ENCODE measurements at places on chromosomes 1 and 21.
A peak's percentile ranks its signal among the peaks of the same experiment; 100 is the strongest.

GRCh38 chr21:16457498-16457897 is 727.7 kb downstream of the USP25 start:
- DNase-seq: no peak

DNA sequence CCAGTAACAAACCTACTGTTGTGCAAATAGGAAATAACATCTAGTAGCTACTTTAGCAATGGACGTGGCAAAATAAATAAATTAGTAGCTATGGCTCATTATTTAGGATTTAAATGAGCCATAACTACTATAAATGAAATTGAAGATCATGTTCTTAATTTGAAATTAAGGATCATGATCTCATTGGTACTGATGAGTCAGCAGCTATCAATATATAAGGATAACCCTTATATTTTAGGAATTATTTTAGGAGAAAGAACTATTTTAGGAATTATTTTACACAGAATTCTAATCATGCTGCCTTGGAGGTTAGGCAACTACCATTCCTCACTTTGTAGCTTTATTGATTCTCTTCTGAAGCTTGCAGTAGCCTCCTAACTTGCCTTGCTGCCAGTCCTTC is 24.0 kb downstream of the DR1 start:
- no peak for DNase-seq

- no peak for DNase-seq
These were observed 13.3 kb downstream of the CELA2B start for GRCh38 chr1:15489052-15489736.

- no peak for DNase-seq
These were observed 71.4 kb downstream of the USP1 start for GRCh38 chr1:62508187-62508758.

GRCh38 chr1:155091071-155092051 is 12.7 kb downstream of the EFNA3 start:
- peak; percentile 26 for DNase-seq

- no peak for DNase-seq
These were observed 38.3 kb upstream of the MYOCOS start for GRCh38 chr1:171583591-171584201.

DNA sequence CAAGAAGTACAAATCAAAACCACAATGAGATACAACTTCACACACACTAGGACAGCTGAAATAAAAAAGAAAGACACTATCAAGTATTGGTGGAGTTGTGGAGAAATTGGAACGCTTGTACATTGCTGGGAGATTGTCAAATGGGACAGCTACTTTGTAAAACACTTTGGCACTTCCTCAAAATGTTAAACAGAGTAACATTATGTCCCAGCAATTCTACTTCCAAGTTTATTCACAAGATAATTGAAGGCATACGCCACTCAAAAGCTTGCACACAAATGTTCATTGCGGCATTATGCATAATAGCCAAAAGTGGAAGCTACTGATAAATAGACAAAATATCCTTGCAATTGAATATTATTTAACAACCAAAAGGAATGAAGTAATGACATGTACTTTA is 199.9 kb upstream of the KCNK2 start:
- no peak for DNase-seq

DNA sequence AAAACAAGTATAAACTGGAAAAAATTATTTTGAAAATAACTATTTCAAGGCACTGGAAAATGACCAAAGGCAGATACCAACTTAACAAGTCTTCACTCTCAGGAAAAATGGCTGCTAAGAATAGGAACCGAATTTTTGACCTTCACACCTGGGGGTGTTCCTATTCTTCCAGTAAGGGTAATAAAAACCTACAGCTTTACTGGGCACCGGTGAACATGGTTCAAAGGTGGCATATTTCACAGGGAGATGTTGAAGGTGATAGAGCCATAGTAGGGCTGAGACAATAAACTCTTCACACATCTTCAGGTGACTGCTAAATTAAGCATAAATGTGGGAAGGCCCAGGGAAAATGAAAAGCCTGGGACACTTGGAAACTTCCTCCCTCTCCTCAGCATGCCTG is 65.4 kb upstream of the IFFO2 start:
- no peak for DNase-seq

DNA sequence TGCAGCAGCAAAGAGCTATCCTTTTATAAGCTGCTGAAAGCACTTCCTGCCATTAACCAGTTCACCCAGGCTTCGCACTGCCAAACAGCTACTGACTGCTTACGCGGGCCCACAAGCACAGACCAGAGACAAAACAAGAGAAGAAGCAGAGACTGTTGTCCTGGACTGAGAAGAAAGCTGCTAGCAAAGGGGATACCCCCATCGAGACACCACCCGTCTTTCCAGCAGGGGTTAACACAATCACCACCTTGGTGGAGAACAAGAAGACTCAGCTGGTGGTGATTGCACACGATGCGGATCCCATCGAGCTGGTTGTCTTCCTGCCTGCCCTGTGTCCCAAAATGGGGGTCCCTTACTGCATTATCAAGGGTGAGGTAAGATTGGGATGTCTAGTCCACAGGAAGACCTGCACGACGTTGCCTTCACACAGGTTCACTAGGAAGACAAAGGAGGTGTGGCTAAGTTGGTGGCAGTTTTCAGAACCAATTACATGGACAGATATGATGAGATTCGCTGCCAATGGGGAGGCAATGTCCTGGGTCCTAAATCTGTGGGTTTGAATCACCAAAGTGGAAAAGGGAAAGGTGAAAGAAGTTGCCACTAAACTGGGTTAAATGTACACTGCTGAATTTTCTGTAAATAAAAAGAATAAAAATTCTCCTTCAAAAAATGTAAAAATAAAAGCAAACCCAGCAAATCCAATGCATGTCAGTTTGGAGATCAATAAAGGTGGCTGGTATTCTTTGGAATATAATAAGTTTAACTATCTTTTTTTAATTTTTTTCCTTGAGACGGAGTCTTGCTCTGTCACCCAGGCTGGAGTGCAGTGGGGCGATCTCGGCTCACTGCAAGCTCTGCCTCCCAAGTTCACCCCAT is 1.2 kb downstream of the FMO5 start:
- DNase-seq: no peak

- no peak for DNase-seq
These were observed 395.9 kb downstream of the KIF26B start for GRCh38 chr1:245550720-245551043.

DNA sequence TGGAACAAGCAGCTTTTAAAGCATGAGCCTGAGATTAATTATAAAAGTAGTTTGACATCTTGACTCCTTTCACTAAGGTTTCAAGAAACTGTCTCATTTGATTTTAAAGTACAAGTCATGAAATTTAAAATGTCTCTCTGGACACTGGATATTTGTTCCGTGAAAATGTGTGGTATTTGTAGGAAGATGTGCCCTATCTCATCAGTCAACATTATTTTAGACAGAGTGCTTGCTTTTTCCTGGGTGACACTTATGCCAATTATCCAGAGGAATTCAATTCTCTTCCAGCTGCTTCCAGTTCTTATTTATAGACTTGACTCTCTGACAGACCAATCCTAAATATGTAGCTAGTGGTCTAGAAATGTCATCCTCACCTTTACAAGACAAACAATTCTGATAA is 300.4 kb downstream of the PLA2G4A start:
- DNase-seq: no peak

- no peak for DNase-seq
These were observed 12.4 kb downstream of the C1orf198 start for GRCh38 chr1:230855886-230856285.

DNA sequence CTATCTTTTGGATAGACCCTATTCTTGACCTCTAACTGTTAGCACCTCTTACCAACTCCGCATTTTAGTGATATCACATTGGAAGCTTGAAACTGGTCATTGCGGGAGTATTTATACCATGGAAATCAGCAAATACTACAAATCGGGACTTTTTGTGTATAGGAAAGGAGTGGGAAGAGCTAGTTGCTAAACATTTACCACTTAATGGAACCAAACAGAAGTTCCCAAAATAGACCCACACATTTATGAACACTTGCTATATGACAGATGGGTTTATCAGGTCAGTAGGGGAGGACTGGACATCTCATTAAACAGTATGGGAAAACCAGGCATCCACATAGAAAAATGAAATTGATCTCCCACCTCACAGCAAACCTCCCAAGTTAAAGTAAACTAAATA is 29.4 kb downstream of the PHC2 start:
- no peak for DNase-seq

DNA sequence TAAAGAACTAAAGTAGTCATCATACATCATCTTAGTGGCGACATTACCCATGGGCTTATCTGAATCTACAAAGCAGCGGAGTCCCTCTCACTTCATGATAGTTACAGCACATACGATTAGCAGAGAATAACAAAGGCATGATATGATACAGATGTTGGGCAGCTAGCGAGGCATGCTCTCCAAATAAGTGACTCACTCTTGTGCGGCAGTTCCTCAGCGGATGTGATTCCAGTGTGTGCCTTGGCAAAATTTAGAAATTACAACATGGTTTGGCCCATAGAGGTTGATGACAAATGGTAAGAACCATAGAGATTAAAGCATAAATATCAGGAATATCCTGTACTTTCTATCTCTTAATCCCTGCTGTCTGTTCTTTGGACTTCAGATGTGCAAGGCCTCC is 48.1 kb upstream of the PAXBP1 start:
- DNase-seq: no peak

DNA sequence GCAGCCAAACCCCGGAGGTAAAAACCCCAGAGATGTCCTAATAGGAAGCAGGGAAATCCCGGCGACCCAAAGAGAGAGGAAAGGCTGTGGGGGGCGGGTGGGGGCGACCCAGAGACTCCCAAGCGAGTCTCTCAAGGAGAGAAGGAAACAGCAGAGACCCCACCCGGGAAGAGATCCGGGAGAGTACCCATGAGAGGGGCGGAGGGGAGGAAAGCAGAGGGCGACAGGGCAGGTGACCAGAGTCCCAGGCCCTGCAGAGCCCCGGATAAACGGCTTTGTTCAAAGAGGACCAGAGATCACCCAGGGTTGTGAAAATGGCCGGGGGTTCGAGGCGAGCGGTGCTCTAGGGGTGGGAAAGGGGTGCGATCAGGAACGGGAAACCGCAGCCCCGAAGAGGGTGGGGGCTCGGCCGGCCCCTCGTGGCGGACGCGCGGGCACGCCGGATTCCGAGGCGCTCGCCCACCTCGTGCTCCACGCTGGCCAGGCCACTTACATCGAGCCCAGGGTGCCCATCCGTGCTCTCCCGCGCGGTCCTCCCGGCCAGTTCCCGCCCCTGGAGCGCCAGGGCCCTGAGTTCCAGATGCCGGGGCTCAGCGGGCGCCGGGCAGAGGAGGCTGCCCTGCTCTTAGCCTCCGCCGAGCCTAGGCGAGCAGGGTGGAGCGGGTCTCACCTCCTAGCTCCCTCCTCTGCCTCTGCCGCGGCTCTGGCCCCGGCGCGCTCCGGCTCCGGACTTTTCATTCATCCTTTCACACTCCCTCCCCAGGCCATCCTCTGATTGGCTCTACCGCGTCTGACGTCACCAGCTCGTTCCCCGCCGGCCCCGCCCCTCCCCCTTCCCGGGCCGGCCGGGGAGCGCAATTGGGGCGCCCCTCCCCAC is 52.3 kb downstream of the RHBG start:
- DNase-seq: peak; percentile 21

DNA sequence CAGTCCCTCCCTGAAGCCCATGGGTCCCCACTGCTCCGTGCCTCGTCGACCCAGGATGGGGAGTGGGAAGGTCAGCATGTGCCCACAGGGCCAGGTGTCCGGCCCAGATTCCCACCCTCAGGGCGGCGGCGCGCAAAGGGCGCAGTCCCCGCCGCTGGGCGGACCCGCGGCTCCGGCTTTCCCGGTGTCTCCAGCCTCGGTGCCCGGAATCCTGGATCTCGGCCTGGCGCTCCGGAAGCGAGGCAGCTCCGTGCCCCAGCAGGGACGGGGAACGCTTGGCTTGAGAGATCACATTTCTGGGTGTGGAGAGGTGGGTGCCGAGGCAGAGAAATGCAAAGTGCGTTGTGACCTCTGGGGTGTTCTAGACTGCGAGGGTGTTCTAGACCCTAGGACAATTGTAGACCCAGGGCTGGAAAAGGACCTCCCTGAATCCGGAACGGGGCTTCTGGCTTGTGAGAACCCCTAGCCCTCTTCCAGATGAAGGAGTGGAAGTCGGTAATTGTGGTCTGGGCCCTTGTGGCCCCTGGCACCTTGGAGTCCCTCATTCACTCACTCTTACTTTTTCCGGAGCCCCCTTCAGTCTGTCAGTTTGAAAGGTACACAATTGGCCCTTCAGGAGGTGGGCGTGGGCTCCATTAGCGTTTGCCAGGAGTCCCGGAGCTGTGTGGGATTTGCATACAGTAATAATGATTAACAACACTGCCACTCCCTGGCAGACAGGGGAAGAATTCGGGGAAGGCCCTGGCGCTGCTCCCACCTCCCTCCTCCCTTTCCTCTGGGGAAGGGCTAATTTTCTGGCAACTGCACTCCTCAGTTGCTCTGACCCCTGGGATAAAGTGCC is 1.6 kb upstream of the KCND3 start:
- DNase-seq: peak; percentile 1

- no peak for DNase-seq
These were observed 81.6 kb downstream of the CD58 start for GRCh38 chr1:116489231-116489697.

GRCh38 chr1:162291000-162291399 is 85.7 kb downstream of the SPATA46 start:
- DNase-seq: no peak

DNA sequence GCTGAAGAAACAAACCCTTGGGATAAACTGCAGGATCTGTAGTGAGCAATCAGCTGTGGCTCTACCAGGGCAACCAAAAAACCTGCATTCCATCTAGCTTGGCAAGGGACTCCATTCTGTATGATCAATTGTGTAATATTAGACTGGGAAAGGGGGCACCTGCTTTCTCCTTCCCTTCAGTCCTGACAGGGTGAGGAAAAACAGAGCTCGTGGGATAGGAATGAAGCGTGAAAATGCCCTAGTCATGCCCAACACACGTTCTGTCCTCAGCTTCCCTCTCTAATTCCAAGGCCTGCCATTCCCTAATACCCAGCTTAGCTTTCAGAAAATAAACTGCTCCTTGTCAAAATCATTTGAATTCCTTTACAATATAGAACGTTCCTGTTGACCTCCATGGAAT is 442.3 kb downstream of the PLPP3 start:
- no peak for DNase-seq

- DNase-seq: no peak
These were observed 14.7 kb downstream of the DNAJC16 start for GRCh38 chr1:15541231-15541792.

DNA sequence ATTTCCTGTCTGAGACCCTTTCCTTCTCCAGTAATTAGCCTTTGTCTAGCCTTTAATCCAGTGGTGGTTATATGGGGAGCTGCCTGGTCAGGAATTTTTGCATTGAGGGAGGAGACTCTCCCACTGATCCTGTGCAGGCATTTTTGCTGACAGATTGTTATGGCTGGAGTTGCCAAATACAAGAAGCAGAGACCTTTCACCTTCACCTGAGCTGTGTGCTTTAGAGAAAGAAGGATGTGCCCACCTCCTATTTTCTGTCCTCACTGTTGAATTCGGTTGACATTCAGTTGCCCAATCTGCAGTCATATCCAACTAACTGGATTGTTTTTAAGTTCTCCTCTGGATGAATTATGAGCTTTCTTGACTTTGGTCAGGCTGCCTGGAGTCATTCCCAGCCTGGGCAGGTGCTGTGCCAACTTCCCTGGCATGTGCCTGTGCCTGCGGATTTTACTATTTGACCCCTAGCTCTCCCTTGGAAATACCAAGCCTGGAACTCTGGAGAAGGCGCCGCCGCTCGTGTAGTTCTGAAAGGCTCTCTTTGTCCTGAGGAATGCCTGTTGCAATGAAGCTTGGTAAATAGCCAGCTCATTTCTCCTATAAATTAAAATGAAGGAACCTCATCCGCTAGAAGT is 143.9 kb downstream of the NOS1AP start:
- DNase-seq: no peak
